GF-D8 (cell line): ENCODE measurements at places on chromosomes 1 and 21.

DNA sequence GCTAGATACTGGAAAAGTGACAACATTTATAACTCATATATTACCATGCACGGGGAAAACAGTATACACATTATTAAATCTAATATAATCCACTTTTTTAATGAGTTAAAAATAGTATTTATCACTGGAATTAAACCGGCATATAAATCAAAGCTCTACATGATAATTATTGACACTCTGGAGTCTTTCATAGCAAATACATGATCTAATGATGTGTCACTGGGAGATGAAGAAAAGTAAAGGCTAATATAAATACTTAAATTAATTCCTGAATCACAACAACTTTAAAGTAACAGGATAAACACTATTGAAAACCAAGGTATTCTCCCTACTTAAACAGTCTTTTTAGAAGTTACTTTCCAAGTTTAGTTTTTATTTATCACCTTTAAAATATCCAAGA lies 52.4 kb upstream of the ASPM start:
- no peak for DNase-seq

DNA sequence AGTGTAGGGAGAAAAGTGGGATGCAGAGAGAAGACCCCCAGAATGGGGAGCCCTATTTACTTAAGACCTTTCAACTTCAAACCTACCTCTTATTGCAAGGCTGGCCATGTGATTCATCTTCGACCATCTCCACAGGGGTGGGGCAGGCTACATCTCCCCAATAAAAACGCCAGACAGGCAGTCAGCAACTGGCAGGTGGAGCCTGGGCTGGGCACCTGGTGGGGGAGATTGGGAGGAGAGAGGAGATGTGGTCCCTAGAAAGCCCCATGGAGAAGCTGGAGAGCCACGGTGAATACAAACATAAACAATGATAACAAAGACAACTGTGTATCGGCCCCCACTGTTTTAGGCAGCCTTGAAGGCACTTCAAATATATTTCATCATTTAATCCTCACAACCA lies 336.7 kb upstream of the PROX1 start:
- DNase-seq = no peak

- no peak for DNase-seq
Measured at GRCh38 chr1:203228670-203229069, 803 bp downstream of the CHIT1 start.

GRCh38 chr1:68107771-68108170 lies 57.3 kb upstream of the DIRAS3 start:
- no peak for DNase-seq

GRCh38 chr1:71324671-71325267 lies 243.9 kb upstream of the ZRANB2 start:
- DNase-seq = no peak

GRCh38 chr1:10939654-10940450 lies 72.6 kb upstream of the TARDBP start:
- no peak for DNase-seq

DNA sequence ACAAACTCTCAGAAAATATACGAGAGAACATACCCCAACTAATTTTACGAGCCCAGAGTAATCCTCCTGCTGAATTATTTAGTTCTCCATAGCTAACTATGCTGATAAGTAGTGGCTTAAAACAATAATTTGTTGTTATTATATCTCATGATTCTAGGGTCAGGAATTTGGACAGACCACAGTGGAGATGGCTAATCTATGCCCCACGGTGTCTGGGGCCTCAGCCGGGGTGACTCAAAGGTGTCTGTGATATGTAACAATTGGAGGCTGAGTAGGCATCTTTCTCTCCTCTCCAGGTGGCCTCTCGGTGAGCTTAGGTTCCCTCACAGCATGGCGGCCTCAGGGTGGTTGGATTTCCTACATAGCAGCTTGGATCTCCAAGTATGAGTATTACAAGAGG lies 35.4 kb upstream of the FOXO6 start:
- DNase-seq = no peak

- no peak for DNase-seq
Measured at GRCh38 chr1:227268943-227269342, 49.3 kb downstream of the CDC42BPA start.

DNA sequence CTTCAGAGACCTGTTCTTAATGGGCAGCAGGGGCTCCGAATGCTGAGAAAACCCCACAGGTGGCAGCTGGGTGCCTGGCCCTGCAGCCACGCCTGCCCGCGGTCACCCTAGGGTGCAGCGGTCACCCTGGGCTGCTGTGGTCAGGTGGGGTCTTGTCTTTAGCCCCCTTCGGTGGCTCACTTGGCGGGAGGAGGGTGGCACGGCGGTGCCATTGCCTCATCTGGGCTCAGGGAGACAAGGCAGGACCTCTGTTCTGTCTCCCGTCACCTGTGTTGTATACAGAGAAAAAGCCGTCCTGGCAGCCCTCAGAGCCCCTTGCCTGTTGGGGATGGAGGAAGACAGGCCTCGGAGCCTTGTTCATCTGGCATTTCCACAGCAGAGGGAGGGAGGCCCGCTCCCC lies 69.5 kb upstream of the TRAPPC10 start:
- no peak for DNase-seq

- DNase-seq = no peak
Measured at GRCh38 chr1:202807926-202808757, at the start of gene KDM5B. Gene KDM5B (minus strand): TSS chr1:202808421. CDS start chr1:202808305, 116 bp downstream.

DNA sequence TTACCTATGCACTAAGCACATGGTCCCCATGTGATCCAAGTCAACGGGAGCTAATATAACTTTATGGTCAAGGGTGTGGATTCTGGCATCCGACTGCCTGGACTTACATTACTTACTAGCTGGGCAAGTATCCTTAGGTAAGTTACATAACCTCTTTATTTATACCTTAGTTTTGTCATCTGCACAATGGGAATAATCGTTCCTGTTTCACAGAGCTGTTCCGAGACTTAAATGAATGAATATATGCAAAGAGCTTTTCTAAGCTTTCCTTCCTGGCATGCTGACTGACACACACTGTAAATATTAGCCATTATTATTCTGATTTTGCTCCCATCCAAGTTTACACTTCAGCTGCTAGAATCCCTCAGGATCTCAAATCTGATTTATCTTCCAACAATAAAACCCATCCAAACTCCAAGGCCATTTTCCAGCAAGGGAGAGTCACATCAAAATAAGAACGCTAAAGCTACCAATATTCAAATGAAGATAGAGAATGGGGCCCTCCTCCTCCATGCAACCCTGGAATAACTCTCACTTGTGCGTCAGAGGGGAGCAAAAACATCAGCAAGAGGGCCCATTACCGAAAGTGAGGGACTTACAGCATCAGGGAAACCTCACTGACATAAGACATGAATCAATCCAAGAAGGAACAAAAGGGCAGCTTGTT lies 115.6 kb upstream of the KAZN start:
- no peak for DNase-seq

DNA sequence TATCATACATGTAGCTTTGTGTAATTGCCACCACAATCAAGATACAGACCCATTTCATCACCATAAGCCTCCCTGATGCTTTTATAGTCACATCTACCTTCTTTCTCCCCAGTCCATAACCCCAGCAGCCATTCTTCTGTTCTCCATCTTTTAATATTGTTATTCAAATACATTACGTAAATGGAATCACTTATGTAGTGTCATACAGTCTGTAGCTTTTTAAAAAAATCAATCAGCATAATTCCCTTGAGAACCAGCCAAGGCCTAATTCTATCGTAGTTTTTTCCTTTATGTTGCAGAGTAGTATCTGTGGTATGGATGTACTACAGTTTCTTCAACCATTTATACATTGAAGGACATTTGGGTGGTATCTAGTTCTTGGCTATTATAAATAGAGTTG lies 31.6 kb upstream of the WDR26 start:
- DNase-seq = no peak

DNA sequence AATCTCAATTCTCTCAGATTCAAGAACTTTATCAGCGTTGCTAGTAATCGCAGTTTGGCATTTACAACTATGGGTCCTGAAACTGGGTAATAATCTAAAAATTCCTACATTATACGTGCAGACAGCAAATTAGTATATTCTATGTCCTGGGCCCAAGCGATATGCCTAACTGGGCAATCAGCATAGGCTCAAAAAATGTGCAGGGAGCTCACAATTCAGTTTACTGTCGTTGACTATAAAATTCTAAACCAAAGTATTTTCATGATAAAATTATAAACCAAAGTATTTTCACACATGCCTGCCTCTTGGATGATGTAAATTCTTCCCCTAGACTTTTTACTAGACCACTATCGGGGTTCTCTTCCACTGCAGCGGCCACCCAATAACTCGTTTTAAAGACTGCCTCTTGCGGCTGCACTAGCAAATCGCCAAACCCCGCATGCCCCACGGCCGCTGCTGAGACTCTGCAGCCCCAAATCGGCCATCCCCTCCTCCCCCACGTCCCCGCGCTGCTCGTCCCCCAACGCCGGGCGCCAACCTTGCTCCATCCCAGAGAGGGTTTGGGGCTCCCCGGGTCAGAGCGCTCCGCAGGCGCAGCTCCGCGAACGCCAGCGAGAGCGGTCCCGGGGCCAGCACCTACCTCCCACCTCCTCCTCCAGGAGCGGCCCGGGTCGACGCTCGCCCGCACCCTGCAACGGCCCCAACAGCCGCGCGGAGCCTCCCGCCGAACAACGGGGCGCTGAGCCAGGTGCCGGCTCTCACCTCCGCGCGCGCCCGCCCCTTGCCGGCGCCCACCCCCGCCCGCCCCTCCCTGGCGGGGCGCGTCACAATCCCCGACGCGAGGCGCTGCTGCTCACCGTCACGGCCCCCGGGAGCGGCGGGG lies 506 bp downstream of the SSX2IP start:
- no peak for DNase-seq

DNA sequence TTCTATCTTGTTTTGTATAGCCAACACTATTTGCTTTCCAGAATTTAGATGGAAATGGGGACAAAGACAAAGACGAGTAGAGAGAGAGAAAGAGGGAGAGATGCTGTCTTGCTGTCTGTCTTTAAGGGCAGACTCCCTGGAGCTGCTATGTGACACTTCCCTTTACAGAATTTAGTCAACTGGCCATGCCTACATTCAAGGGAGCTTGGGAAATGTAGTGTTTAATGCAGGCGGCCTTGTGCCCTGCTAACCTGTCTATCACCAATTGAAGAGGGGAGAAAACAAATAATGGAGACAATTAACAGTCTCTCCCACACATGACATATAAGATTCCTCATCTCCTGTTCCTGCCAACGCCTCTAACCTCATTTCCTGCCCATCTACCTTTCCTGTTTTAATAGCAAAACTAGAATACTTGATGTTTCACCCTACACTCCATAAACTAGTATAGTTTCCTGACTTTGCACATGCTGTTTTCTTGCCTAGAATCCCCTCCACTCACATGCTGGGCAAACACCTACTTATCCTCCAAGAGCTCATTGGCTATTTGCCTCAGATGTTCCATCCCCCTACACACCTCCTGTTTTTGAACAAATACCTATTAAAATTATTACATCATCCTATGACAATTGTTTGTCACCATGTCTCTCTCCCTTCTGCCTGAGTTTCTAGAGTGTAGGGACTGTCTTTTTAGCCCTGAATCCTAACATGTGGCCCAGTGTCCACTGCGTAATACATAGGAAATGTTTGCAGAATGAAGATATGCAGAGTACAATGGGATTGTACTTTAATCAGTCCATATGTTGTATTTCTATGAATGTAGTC lies 117.2 kb downstream of the SLC25A24 start:
- no peak for DNase-seq

DNA sequence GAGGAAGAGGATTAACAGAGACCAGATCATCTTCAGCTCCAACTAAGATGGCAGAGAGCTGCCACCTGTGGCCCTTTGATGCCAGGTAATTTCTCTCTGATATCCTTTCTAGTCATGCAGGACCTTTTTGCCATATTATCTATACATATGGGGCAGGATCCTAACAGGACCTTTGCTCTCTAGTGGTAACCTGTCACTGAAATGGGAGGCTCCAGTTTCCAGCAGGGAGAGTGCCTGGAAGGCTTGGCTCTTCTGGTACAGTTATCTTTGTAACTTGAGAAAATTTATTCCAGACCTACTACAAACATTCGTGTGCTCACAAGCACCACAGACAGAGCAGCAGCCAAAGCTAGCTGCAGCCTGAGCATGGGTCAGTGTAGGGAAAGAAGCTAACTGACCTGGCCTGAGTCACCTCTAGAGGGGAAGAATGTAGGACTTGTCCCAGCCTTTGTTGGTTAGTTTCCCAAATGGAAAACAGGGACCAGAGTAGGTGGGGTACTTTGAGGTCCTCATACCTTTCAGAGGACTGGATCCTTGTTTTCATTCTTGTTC lies 86.5 kb upstream of the MACF1 start:
- DNase-seq = no peak

- no peak for DNase-seq
Measured at GRCh38 chr1:58249388-58249736, 297.2 kb downstream of the OMA1 start.

- no peak for DNase-seq
Measured at GRCh38 chr1:33219886-33220661, 36.2 kb upstream of the ZNF362 start.

- DNase-seq = no peak
Measured at GRCh38 chr21:44742418-44743153, 31.2 kb upstream of the TSPEAR start.

DNA sequence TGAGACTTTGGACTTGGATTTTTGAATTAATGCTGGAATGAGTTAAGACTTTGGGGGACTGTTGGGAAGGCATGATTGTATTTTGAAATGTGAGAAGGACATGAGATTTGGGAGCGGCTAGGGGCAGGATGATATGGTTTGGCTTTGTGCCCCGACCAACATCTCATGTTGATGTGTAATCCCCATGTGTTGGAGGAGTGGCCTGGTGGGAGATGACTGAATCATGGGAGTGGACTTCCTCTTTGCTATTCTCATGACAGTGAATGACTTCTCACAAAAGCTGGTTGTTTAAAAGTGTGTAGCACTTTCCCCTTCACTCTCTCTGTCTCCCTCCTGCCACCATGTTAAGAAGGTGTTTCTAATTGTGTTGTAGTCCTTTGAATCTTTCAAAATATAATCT lies 9.3 kb upstream of the PHGDH start:
- no peak for DNase-seq

GRCh38 chr1:42221456-42221855 lies 56.9 kb upstream of the GUCA2A start:
- DNase-seq = no peak

GRCh38 chr1:71610476-71610875 lies 529.6 kb upstream of the ZRANB2 start:
- no peak for DNase-seq

GRCh38 chr21:44466351-44466954 lies 11.1 kb downstream of the LRRC3 start:
- no peak for DNase-seq

- no peak for DNase-seq
Measured at GRCh38 chr1:199057322-199057721, 418.5 kb downstream of the PTPRC start.

DNA sequence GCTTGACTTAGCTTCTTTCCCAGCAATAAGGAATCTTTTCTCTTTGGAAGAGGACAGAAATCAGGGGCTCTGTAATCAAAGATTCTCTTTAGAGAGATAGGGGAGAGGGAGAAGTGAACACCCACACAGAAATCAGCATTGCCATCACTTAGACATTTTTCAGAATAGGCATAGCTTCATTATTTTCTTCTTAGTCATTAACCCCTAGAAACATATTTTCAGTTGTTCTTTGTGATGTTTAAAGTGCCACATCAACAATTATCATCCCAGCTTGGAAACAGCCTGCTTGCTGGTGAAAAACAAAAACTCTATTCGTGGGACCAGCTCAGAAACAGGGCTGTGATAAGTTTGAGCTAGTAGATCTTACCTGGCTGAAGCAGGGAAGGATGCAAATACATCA lies 88.3 kb upstream of the SLC44A3 start:
- no peak for DNase-seq

- DNase-seq = no peak
Measured at GRCh38 chr21:36508948-36509347, 29.0 kb upstream of the CLDN14 start.
